IPS DF 19.7 (cell line): ENCODE measurements at places on chromosomes 1 and 21.

DNA sequence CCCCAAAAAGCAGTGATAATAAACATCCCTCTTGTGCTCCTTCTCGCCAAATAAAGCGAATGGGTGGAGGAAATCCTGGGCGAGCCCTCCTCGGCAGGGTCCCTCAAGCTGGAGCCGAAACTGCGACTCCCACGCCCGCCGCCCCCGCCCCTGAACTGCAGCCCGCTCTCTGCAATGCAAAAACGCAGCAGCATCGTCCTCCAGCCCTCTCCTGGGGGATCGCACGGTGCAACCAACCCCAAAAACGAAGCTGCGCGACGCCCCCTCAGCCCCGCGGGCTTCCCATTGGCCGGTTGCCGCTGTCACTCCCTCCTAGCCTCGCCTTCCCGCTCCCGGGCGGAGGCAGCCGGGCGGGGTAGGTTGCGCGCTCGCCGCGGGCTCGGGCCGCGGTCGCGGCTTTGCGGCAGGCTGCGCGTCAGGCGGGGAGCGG, at the start of gene TMCC2:
Gene TMCC2, plus strand, starts transcription at position 363 of the 430 bp plus-strand sequence. CDS start 619 bp downstream, outside the sequence.
- DNase-seq, result peak; percentile 94

DNA sequence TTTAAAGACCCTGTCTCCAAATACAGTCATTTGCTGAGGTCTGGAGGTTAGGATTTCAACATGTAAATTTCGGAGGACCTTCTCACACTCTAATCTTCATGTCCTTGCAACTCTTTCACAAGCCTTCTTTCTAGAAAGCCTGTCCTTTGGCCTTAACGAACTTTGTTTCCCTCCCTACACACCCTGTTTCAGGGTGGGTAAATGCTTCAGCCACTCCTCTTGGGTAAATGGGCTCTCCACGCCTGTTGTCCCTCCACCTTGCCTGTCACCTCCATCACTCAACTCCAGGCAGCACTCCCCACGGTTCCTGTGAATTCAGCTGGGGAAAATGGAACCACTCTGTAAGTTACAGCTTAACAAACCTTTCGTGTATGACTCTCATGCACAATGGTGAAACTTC, 84.0 kb upstream of the COG2 start:
- no peak for DNase-seq

DNA sequence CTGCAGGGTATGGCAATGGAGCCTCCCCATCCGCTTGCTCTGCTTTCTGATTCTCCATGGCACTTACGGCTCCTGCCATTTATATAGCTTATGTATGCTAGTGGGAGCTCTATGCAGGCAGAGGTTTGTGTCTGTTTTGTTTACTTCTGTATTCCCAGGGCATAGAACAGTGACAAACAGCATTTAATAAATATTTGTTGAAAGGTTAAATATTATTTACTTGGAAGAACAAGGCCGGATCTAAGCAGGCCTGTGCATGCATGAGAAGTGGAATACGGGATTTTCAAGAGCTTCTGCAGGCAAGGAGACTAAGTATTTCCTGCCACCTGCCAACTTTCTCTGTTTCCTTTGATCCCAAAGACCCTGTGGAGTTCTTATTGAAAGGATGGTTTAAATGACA, 90.7 kb downstream of the XCL2 start:
- DNase-seq, result no peak

DNA sequence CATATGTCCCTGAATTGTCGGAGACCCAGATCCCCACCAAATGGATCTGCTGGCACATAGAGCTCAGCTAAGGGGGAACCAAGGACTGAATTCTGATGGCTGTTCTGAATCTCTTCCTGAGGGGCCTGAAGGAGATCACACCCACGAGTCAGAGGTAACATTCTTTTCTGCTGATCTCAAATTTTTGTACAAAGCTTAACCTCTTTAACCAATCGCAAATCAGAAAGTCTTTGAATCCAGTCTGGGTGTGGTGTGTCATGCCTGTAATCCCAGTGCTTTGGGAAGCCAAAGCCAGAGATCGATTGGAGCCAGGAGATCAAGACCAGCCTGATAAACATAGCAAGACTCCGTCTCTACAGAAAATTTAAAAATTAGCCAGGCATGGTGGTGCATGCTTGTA, 62.8 kb upstream of the PRRC2C start:
- no peak for DNase-seq

DNA sequence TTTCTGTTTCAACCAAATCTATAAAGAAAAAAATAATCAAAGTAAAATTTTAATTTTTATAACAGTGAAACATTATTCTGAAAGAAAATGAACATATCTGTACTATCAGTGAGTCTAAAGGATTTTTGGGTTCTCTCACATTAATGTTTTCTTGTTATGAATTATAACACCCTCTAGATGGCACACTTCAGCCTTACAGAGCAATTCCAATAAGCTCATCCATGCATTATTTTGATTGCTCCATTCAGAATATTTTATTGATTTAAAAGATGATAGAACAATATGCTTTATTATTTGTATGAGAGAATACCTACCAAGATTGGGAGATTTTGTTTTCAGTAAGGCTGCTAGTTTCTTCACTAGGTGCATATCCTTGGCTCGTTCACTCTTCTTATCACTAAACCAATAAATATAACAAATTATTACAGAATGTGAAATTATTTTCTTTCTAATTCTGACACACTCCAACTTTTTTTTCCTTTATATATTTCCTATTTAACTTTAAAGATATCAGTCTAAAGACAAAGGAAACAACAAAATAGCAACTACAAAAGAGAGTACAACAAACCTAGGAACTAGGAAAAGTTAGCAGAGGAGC, 82.4 kb downstream of the RAB3GAP2 start:
- DNase-seq, result no peak

DNA sequence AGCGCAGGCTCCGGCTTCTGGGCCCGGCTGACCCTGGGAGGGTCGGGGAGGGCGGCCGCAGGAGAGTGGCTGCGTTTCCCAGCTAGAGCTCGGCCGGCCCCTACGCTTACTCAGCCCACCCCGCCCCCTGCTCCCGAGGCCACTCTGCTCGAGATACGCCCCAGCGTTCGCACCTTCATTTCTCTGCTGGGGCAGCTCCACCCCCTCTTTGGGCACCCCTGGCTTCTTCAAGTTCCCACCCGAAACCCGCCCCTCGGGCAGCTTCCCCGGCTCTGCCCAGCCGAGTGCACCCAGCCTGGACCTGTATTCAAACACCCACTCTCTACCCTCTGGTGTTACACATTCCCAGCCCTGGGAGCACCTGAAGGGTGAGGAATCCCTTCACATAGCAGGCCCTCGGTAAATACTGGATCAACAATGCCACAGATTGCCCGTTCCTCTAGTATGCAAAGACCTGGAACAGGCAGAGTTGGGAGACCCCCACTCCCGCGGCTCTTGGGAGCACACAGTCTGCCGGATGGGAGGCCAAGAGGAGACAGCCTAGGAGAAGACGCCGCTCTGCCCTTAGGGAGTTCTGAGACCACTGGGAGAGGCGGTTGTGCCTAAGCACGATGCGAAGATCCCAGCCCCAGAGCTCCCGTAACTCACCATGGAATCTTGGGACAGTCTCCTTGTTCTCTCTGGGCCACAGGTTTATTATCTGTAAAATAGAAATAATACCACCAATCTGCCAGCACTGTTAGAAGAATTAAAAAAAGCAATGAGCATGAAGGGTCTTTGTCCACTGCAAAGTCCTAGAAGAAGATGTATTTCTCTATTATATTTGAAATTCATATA, 566 bp upstream of the PAQR7 start:
- no peak for DNase-seq

DNA sequence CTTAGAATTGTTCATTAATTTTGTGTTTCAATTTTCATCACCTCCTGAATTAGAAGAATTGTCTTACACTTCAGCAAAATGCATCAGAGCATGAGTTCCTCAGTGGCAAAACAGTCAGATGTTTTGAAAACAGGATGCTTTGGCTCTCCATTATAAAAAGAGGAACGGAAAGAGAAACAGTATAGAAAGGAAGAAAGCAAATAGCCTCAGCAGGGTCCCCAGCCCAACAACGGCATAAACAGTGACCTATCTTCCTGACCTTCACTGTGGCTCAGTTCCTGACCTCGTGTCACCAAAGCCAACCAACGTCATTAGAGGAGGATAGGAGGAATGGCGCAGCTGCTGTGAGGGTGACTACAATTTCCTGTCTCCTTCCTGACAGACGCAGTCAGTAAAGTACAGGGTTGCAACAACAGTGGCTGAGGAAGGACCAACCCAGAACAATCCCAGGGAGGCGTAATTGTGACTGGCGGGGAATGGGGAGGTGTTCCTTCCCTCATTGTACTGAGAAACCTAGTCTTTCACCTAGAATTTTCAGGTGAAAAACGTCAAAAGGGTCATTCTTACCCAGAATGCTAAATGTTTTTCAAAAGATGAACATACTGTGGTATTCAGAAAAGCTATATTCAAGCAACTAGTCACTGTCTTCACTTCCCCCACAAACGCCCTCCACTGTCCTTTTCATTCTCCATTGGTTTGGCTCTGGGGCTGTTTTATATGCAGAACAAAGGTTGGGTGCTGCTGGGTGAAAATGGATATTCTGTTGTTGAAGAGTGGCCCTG, 197.9 kb upstream of the SGIP1 start:
- no peak for DNase-seq

- no peak for DNase-seq
Measured at GRCh38 chr1:19400192-19400611, 85.1 kb downstream of the CAPZB start.

GRCh38 chr1:75035536-75035935, 98.7 kb upstream of the LHX8 start:
- DNase-seq, result no peak

DNA sequence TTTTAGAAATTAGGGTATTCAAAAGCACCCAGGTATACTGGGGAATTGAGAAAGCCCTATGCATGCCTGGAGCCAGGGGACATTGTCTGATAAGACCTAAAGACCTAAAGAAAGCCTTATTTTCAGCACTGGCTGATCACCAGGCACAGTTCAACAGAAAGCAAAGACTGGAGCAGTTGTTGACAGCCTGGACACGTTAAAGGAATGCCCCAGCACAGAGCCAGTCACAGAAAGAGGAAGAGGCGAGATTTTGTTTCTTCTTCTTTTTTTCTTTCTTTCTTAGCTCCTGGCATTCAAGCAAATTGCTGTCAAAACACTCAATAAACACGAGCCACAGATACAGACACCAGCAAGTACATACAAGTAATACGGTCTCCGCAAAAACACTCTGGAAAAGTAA, 40.4 kb downstream of the RNF187 start:
- DNase-seq, result no peak

DNA sequence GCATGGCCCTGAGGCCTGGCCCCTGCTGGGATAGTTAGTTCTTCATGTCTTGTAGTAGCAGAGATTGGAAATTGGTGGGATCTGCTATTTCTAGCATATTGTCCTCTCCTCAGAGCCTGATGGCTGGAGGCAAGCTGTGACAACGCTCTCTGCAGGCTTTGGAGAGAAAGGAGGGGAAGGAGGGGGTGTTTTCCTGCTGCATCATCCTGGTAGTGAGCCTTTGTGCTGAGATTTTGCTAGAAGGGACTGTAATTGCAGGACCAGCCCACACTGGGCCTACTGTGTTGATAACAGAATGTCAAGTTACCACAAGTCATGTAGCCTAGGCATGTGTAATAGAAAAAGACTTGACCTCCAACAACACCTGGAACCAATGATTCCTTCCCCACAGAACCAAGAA, 351.0 kb downstream of the SIPA1L2 start:
- no peak for DNase-seq

- DNase-seq, result no peak
Measured at GRCh38 chr1:238674316-238674715, 712.1 kb upstream of the CHRM3 start.

DNA sequence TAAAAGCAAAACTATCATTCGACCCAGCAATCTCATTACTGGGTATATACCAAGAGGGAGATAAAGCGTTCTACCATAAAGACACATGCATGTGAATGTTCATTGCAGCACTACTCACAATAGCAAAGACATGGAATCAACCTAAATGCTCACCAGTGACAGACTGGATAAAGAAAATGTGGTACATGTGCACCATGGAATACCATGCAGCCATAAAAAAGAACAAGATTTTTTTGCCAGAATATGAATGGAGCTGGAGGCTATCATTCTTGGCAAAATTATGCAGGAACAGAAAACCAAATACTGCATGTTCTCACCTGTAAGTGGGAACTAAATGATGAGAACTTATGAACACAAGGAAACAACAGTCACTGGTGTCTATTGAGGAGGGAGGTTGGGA, 79.7 kb downstream of the SLC16A1 start:
- no peak for DNase-seq

DNA sequence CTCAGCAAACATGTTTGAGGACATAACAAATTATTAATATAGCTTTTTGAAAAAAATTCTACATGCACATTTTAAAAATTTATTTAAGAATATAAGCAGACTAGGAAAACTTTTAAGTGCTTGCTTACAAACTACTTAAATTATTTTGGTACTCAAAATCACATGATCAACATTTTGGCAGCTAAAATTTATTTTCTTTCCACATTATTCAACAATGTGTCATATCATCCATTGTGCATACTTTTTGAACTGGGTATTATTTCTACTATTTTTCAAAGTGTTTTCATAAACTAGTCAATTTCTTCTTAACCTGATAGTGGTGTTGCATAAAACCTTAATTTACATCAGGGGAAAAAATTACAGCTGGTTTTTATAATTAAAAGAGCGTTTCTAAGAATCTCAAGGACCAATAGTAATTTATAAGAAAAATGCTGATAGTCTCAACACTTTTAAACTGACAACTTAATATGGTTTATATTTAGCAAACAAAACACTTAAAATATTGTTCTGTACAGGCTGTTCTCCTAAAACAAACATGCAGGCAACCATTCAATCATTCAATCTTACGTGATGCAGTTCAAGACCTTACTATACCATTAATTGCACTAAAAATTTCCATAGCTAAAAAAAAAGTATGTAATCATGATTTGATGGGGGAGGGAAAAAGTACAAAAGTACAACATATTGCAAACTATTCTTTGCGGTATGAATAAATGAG, 105.0 kb downstream of the GPATCH2 start:
- DNase-seq, result no peak

GRCh38 chr1:28719332-28719619, 17.5 kb upstream of the YTHDF2 start:
- no peak for DNase-seq

DNA sequence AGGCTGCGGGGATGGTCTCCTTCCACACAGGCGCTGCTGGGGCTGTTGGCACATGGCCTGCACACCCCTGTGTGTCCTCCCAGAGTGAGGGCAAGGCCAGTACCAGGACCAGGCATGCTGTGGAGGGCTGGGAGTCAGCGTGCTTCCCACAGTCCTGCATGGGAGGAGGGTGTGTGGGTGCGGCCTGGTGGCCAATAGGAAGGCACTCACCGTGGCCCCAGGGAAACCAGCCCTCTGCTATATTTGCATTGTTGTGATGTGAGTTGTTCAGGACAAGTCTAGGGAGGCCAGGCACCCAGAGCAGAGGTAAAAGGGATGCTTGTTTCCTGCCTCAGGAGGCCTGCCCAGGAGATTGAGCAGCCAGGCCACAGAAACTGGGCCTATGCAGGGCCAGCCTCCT, 59.5 kb downstream of the S100B start:
- DNase-seq, result no peak

- no peak for DNase-seq
Measured at GRCh38 chr21:46137908-46138307, 17.5 kb downstream of the FTCD start.

- no peak for DNase-seq
Measured at GRCh38 chr1:57131701-57132394, 166.0 kb upstream of the C8B start.
